ENCODE measurements at places on chromosomes 11 and 22.

GRCh38 chr11:89490981-89491690, at the start of gene NOX4:
TSS of gene NOX4 (minus strand) at chr11:89491375. CDS start at chr11:89491246, 129 bp downstream.
- DNase-seq: no peak

DNA sequence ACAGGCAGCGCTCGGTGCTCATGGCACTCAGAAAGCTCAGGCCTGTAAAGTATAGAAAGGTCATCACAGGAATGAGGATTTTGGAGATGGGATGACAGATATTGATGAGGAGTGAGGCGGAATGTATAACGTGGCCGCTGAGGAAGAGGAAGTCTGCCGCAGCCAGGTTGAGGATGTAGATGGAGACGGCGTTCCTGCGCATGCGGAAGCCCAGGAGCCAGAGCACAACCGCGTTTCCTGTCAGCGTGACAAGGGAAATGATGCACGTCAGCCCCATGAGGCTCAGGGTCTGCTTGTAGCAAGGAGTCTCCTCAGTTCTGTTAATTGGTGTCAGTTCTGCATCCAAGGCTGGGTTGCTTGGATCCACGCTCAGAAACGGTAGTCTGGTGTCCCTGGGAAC, 33.1 kb upstream of the MRGPRX1 start:
- no peak for DNase-seq

DNA sequence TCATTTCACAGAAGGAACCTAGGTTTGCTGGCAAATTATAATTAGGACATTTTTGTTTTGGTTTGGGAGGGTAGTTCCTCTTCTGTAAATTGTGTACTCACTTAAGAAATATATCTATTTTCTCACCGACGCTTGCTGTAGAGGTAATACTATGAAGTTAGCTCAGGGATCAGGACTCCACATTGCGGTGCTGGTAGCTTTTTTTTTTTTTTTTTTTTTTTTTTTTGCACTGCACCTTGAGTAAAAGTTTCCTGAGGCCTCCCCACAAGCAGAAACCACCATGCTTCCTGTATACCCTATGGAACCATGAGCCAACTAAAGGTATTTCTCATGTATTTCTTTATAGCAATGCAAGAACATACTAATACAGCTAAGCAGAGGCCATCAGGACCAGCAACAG, 14.7 kb downstream of the UBTFL1 start:
- DNase-seq: no peak

DNA sequence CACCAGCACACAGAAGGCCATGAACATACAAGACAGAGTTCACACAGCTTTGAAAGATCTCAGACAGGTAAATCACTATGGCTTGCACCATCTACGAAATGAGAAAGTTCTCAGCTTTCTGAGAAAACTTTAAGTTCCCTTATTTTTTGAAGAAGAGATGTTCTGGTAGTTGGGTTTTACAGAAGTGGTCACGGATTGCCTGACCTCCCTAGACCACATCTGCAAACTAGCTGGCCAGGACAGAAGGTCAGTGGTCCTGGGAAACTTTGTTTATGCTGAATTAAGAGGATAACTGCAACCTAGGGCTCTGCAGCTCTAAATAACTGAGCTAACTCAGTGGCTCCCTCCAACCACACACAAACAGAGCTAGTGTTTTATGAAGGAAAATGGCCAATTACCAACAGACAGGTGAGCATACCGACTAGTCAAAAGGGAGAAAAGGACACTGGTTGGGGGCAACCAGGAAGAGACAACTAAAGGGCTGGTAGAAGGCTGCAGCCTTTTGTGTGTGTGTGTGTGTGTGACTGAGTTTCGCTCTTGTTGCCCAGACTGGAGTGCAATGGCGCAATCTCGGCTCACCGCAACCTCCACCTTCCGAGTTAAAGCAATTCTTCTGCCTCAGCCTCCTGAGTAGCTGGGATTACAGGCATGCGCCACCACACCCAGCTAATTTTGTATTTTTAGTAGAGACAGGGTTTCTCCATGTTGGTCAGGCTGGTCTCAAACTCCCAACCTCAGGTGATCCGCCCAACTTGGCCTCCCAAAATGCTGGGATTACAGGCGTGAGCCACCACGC, 8.5 kb upstream of the SCN2B start:
- DNase-seq: no peak

DNA sequence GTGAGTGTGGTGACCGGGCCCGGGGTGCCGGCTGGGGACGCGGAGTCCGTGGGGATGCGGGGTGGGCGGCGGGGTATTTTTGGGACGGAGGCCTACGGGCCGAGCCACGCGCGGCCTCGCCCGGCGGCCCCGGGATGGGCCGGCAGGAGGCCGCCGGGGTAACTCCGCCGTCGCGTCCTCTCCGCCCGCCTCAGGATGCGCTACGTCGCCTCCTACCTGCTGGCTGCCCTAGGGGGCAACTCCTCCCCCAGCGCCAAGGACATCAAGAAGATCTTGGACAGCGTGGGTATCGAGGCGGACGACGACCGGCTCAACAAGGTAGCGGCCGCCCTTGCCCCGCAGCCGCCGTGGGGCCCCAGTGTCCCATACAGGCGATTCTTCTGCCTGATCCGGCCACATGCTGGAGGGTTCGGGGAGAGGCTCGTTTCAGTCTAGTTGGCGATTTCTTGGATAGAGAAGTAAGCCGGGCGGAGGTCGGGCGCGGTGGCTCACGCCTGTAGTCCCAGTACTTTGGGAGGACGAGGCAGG, 337 bp downstream of the RPLP2 start:
- DNase-seq: no peak

DNA sequence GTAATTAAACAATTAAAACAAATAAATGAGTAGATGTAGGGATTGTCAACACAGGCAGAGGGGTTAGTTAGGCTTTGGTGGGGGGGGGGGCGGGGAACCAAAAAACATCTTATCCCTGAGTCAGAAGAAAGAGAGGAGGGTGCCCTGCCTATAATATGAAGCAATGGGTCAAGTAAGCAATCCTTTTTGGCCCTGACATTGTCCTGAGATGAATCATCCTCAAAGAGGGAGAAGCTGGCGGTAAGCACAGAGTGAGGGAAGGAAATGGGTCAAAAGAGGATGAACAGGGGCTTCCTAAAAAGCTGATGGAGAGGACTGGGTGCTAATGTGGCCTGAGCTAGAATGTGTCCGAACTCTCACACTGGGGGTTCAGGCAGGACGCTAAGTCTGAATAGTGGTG, 4.7 kb downstream of the OLFML1 start:
- DNase-seq: no peak

DNA sequence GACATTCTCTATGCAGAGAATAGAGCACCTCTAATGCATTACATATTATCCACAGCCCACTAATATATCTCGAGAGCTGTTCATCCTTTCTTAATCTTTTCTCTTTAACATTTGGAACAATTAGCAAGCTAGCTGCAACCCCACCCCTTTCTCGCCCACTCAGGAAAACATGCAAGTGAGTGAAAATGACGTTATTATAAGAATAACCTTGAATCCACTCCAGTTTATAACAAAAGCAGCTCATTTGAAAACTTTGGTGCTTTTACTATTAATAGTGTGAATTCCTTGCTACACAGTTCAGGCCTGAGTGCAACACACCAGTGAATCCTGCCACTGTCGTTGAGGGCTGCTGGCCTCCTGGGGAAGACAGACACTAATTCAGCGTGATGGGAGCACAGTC, 63.3 kb upstream of the BMAL1 start:
- no peak for DNase-seq

- no peak for DNase-seq
These were observed 244.3 kb downstream of the BRD1 start for GRCh38 chr22:49583341-49583740.

DNA sequence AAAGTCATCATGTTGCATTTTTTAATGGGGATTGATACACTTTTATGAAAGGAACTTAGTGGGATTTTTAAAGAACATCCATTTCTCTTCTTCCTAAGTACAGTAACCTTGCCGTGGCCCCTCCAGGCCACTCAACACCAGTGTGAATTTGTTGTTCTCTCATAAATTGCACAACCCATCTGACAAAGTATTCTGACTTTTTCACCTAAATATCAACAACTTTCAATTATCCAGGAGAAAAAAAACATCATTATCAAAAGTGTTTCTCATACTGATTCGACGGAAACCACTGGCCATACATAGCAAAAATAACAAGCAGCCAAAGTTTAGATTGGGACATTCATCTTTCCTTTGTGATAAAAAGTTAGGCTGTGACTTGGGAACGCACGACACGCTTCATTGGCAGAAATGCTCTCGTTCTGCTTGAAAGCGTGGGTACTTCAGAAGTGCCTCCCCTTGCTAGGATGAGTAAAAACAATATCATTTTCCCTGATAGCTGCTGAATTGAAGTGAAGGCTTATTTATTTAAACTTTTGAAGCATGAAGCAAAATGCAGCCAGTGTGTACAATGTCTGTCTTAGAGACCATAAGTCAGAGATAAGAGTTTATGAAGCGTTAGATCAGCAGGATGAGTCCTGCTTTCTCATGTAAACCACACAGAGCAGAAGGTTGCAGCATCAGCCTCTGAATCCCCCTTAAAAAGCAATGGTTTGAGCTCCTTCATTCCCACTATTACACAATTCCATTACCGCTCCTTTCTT, 20.6 kb upstream of the EIF3M start:
- no peak for DNase-seq

- DNase-seq: no peak
These were observed 55.3 kb upstream of the CD44 start for GRCh38 chr11:35083431-35084238.

GRCh38 chr22:37764622-37765021, 43.1 kb upstream of the GCAT start:
- DNase-seq: no peak

DNA sequence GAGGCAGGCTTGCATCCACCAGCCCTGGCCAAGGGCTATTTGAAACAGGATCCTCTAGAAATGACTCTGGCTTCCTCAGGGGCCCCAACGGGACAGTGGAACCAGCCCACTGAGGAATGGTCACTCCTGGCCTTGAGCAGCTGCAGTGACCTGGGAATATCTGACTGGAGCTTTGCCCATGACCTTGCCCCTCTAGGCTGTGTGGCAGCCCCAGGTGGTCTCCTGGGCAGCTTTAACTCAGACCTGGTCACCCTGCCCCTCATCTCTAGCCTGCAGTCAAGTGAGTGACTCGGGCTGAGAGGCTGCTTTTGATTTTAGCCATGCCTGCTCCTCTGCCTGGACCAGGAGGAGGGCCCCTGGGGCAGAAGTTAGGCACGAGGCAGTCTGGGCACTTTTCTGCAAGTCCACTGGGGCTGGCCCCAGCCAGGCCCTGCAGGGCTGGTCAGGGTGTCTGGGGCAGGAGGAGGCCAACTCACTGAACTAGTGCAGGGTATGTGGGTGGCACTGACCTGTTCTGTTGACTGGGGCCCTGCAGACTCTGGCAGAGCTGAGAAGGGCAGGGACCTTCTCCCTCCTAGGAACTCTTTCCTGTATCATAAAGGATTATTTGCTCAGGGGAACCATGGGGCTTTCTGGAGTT, 13.3 kb downstream of the IL10RA start:
- DNase-seq: no peak

- no peak for DNase-seq
These were observed 331.2 kb downstream of the TMEM135 start for GRCh38 chr11:87368858-87369480.

DNA sequence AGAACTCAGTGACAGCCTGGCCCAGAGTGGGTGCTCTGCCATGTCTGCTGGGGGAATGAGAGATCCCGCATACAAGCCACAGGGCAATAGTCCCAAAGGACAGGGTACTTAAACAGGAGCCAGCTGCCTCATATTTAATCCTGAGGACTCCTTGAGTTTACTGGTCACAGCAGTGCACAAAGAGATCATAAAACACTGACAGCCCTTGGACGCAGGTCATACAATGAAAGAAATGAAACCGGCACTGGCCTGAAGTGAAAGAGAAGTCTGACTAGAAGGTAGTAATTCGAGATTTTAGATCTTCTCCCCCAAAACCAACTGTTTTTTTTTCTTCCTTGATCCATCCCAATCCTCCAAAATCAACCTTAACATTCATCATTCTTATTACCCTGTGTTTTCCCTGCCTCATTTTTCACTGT, 299.8 kb upstream of the SYN3 start:
- DNase-seq: no peak

DNA sequence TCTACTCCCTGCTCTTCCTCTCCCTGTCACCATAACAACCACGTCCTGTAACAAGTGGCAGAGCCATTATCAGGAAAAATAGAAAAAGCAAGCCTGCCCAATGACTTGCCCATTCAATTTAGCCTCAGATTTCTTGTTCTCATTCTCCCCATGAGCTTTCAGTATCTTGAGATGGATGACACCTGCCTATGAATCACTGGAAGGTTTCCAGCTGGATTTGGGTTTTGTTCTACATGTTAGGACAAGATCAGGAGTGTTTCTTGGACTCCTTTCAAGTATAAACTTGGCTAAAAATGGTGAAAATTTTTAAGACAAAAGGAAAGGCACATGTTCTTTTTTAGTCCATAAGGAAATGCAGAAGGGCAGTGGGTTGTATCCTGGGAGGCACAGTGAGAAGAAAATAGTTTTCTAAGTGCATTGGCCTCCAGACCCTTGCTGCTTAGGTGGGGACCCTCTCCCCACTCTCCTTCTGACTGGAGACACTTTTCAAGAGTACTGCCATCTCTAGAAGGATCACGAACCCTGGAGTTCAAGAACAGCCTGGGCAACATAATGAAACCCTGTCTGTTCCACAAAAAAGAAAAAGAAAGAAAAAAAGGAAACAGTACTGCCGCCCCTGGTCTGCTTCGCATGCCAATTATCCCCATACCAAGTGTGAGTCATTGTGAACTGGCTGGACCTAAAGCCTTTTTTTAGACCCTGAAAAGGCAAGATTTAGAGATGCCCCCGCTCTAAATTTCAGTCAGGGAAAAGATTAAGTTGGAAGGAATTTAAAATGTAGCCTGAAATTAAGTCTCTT, 51.0 kb downstream of the MTNR1B start:
- DNase-seq: no peak

DNA sequence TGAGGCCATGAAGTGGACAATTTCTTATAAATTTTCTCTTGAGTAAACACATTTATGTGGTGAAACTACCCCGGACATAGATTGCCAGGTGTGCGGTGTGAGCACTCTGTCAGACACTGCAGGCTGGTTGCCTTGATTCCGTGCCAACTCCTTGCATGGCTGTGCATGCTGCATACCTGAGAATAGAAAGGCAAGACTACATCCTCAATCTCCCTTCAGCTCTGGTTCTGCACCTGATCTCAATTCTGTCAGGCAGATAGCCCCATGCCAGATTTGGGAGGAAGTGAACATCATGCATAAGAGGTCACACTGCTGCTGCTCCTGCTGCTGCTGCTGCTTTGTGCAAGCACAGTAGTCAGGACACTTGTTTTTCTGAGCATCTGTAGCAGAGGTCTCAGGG, 42.5 kb upstream of the DEUP1 start:
- no peak for DNase-seq

DNA sequence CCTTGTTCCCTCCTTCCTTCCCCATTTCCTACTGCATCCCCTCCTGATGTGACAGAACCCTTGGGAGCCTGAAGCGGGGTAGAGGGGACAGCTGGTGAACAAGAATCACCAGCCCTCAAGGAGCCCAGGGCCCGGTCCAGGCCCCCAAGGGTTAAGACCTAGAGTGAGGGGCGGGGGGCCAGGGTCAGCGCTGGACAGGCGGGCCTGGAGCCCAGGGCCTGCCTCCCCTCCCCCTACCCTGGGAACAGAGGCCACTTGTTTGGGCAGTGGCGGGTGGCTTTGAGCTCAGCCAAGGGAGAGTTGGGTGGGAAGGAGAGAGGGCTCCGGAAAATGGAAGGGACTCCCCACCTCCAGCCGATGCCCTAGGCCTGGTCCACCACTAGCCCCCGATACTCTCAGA, 2.1 kb downstream of the ARAP1 start:
- DNase-seq: no peak

GRCh38 chr22:25397616-25398015, 166.9 kb upstream of the GRK3 start:
- no peak for DNase-seq

- DNase-seq: no peak
These were observed 885 bp downstream of the TRMU start for GRCh38 chr22:46336119-46337078.

Measured in activated CD4-positive, CD25-positive, alpha-beta regulatory T cell treated with anti-CD3 and anti-CD28 coated beads, Interleukin-2, amount 50 U/mL, for 72 hours (primary cell).